ENCODE measurements at places on chromosomes 7 and 10.

DNA sequence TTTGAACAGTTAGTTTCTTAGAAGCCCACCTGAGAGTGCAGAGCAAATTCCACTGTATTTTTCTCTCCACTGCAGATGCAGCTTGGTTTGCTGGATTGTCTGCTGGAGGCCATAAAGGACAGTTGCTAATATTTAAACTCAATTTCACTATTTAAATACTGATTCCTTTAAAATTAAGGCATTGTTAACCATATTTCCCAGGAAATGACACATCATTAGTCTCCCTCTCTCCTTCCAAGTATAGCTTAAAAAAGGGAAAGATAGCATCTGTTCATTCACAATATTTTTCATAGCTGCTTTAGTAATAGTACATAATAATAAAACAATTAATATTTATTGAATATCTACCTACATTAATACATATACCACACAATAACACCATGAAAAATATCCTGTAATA lies 252.9 kb downstream of the HGF start:
- DNase-seq, result no peak

GRCh38 chr10:87752566-87752965 lies 65.5 kb downstream of the ATAD1 start:
- no peak for DNase-seq

DNA sequence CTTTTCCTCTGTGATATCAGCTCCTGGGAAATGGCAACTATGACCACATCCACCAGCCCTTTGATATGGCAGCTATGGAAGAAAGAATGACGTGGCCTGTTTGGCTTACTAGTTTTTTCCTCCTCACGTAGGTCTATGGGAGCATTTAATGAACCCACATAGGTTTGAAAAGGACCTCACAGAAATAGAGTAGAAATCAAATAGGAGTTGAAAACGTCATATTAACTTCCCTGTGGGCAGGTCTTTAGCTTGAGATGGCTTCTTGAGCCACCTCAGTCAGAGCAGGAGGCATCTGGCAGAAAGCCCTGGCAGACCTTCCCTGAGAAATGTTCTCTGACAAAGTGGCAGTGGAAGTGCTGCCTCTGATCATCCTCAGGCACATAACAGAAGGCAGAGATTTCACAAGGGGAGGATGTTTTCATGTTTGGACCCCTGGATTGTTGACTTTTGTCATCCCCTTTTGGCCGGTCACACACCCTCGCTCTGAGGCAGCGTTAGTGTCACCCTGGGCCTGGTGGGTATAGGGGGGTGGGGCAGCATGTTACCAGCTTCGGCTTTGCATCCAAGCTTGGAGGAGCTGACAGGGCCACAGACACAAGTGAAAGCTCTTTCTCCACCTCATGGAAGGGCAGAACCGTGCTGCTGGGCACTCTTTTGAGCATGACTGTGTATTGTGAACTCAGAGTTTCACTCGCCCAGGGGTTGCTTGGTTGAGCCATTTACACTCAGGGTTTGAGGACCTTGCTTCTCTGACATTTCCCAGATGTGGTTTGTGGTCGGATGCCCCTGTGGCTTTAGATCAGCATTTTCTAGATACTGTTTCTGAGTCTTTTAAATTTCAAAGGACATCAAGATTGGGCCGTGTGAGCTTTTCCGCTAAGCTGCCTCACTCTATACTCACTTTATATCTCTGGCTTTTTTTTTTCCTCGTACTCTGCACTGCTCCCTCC lies 184.2 kb downstream of the STK31 start:
- DNase-seq, result peak; percentile 85

DNA sequence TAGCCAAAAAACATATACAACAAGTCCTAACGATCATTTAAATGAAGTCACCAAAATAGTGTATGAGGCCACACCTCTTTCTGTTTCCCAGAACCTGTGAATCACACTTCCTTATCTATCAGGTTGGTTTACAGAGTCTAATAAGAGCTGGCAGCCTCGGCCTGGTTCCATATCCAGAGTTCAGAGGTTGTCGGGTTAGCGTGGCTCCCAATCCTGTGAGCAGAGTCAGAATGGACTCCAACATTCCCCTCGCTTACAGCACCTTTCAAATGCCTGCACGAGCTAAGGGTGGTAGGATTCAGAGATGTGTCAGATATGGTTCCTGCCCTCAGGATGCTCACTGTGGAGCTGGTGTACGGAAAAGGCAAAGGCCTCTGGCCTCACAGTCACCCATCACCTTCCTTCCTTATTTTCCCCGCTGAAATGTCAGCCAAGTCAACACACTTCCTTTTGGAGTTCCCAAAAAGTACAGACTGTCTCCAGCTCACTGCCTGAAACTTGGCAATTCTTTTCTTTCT lies 6.0 kb downstream of the IL15RA start:
- DNase-seq, result peak; percentile 71

- no peak for DNase-seq
Observed at GRCh38 chr10:103479135-103479534, at the start of gene CALHM3. Gene CALHM3 (minus strand): TSS chr10:103479240. CDS start chr10:103479032, 208 bp downstream.

GRCh38 chr7:3106361-3106826 lies 62.7 kb upstream of the CARD11 start:
- DNase-seq, result peak; percentile 93

Data from activated CD4-positive, alpha-beta T cell treated with anti-CD3 and anti-CD28 coated beads, Interleukin-2, amount 50 U/mL, for 16 hours (primary cell).